ENCODE measurements at places on chromosomes 1 and 21. TPM values are rescaled to one million over a fixed set of nuclear protein-coding genes. Genes with fewer than 3 reads are reported as not detected.

Gene TBX19
- total RNA-seq = 2.7 TPM

Gene EFNA3
- 7.5 TPM for total RNA-seq

GRCh38 chr1:17606826-17607440, 67.4 kb downstream of the ARHGEF10L start:
- no peak overlapping the region for H3K27ac ChIP-seq
- H3K4me1 ChIP-seq = peaks cover 6% of the 10 kb centered on the region
- no peaks in the 10 kb centered on the region for H3K36me3 ChIP-seq
- H3K27me3 ChIP-seq = no peaks in the 10 kb centered on the region
- H3K4me3 ChIP-seq = no peak overlapping the region
- DNase-seq = peak; percentile 84

DNA sequence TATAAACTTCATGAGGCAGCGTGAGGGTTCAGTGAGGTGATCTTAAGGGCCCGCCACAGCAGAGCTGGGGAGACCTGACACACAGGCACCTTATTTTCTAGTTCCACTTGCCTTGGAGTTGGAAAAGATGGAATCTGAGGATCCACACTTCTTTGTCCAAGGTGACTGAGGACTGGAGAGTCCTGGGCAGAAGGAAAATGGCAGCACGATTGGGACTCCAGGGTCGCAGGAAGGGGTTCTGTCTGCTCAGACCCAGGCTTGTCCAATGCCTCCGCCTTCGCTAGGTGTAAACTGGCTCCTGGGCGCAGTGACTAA, 1.3 kb downstream of the GALE start:
- no peak overlapping the region for H3K4me3 ChIP-seq
- no peak for DNase-seq
- H3K4me1 ChIP-seq = peaks cover 22% of the 10 kb centered on the region
- no peaks in the 10 kb centered on the region for H3K27me3 ChIP-seq
- no peaks in the 10 kb centered on the region for H3K36me3 ChIP-seq

Gene WNT3A
- total RNA-seq = 0.08 TPM

Gene ADCY10
- 24.6 TPM for total RNA-seq

Gene ZMYND12
- 31.3 TPM for total RNA-seq

Gene CA14
- 0.25 TPM for total RNA-seq

DNA sequence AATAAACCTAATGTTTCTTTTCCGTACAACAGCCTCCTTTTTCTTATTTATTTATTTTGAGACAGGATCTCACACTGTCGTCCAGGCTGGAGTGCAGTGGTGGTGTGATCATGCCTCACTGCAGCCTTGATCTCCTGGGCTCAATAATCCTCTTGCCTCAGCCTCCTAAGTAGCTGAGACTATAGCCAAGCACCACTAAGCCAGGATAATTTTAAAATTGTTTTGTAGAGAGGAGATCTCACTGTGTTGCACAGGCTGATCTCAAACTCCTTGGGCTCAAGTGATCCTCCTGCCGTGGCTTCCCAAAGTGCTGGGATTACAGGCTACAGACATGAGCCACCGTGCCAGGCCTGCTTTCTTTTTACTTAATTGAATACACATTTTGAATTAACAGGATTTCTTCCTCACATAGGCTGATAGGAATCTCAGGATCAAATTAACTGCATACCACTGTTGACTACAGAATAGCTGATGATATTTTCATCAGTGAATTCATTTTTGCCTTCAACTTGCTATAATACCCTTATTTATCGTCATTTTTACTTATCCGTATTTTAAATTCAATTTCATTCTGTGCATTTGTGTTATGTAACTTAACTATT, 2010.5 kb downstream of the NCAM2 start:
- no peak overlapping the region for H3K4me3 ChIP-seq
- no peaks in the 10 kb centered on the region for H3K36me3 ChIP-seq
- H3K27me3 ChIP-seq = no peaks in the 10 kb centered on the region
- no peak overlapping the region for H3K27ac ChIP-seq
- H3K4me1 ChIP-seq = no peaks in the 10 kb centered on the region

Gene EXTL1
- 2.8 TPM for total RNA-seq

Gene NCAM2
- 26.1 TPM for total RNA-seq

DNA sequence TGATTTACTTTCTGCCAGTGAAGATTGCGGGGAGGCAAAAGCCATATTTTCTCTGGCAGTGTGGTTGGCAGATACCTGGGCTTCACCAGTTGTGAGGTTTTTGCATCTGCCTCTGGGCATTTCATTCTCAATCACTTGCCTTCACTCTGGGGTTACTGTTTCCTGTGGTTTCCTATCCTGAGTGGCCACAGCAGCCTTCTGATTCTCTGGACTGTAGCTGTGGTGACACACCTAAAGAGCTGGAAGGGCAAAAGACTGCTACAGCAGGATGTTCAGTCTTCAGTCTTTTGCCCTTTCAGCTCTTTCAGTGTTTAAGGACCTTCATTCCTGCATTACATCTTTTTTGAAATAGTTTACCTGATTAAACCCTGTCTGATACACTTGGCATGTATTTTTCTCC, 50.5 kb upstream of the GPR52 start:
- H3K27ac ChIP-seq = no peak overlapping the region
- H3K36me3 ChIP-seq = no peaks in the 10 kb centered on the region
- no peaks in the 10 kb centered on the region for H3K27me3 ChIP-seq
- no peaks in the 10 kb centered on the region for H3K4me1 ChIP-seq
- no peak for DNase-seq

- H3K27ac ChIP-seq = no peak overlapping the region
- no peaks in the 10 kb centered on the region for H3K27me3 ChIP-seq
- no peaks in the 10 kb centered on the region for H3K36me3 ChIP-seq
- no peaks in the 10 kb centered on the region for H3K4me1 ChIP-seq
- no peak overlapping the region for H3K4me3 ChIP-seq
- DNase-seq = peak; percentile 43
Measured at GRCh38 chr21:43609501-43610340, 49.6 kb downstream of the HSF2BP start.

Gene C1orf141
- total RNA-seq = 9.5 TPM

Gene KPRP
- total RNA-seq = not detected

GRCh38 chr21:32484706-32485380, 72.3 kb downstream of the EVA1C start:
- peaks cover 6% of the 10 kb centered on the region for H3K4me1 ChIP-seq
- no peak overlapping the region for H3K27ac ChIP-seq
- H3K4me3 ChIP-seq = no peak overlapping the region
- no peaks in the 10 kb centered on the region for H3K27me3 ChIP-seq

- no peaks in the 10 kb centered on the region for H3K27me3 ChIP-seq
- no peaks in the 10 kb centered on the region for H3K36me3 ChIP-seq
- H3K4me1 ChIP-seq = peaks cover 2% of the 10 kb centered on the region
- H3K4me3 ChIP-seq = no peak overlapping the region
Measured at GRCh38 chr1:246641394-246641793, 75.1 kb downstream of the CNST start.

- H3K36me3 ChIP-seq = no peaks in the 10 kb centered on the region
- peak; percentile 78 for DNase-seq
- peaks cover 16% of the 10 kb centered on the region for H3K4me1 ChIP-seq
- H3K27ac ChIP-seq = peak overlapping the region; percentile 97
Measured at GRCh38 chr1:92960395-92961130, 699 bp downstream of the DIPK1A start.

Gene GNPAT
- total RNA-seq = 35.0 TPM

DNA sequence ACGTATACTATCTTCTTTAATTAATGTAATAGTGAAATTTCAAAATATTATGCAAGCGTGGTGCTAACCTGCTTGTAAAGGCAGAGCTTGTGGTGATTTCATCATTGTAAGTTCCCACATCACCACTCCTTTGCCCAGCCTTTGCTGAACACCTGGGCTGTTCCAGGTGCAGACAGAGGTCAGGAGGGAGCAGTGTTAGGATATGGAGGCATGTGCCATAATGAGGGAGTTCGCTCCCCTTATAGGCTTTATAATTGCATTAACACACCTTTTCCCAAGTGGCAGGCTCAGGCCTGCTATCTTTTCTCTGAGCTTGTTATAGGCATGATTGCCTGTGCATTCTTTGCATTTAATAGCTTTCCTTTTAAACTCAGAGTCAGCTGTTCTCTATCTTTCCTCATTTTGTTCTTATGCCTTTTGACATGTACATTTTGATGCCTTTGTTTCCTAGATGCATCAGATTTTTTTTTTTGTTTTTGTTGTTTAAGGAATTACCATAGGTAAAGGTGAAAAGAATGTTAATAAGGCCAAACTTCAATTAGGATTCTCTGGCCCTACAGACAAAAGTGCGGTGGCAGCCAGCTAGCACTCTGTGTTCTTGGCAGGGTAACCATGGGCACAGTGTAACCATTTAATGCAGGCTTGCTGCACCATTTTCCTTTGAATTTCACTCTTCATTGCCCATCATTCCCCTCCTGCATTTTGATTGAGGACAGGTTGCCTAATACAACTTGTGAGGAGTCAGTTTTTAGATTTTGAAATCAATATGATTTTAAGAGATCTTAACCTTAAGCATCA, 12.6 kb downstream of the NPL start:
- H3K27me3 ChIP-seq = no peaks in the 10 kb centered on the region
- no peaks in the 10 kb centered on the region for H3K4me1 ChIP-seq
- H3K27ac ChIP-seq = no peak overlapping the region
- DNase-seq = no peak
- no peaks in the 10 kb centered on the region for H3K36me3 ChIP-seq

- no peaks in the 10 kb centered on the region for H3K4me1 ChIP-seq
- no peaks in the 10 kb centered on the region for H3K36me3 ChIP-seq
- no peak overlapping the region for H3K4me3 ChIP-seq
- no peaks in the 10 kb centered on the region for H3K27me3 ChIP-seq
- no peak for DNase-seq
Measured at GRCh38 chr1:96538883-96539282, 182.7 kb upstream of the PTBP2 start.

- H3K4me1 ChIP-seq = no peaks in the 10 kb centered on the region
- H3K36me3 ChIP-seq = no peaks in the 10 kb centered on the region
- no peak overlapping the region for H3K27ac ChIP-seq
- H3K4me3 ChIP-seq = no peak overlapping the region
Measured at GRCh38 chr1:230495891-230496385, 69.8 kb upstream of the PGBD5 start.

DNA sequence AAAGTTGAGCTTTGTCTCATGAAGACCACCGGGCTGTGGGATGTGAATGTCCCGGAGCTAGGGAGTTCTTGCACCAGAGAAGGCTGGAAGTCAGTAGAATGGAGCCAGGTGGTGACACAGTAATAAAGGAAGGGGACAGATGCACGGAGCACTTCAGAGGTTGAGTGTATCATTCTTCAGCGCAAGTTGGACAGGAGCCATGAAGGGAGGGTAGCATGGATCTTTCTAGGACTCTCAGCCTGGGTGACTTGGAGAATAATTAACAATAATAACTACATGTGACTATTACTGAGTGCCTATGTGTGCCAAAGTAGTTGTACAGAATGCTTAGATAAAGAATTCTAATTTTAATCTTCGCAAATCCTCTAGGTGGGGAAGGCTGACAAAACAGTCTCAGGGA, 258.7 kb upstream of the AJAP1 start:
- no peaks in the 10 kb centered on the region for H3K27me3 ChIP-seq
- H3K27ac ChIP-seq = no peak overlapping the region
- H3K4me3 ChIP-seq = no peak overlapping the region
- no peaks in the 10 kb centered on the region for H3K4me1 ChIP-seq
- no peaks in the 10 kb centered on the region for H3K36me3 ChIP-seq
- no peak for DNase-seq

- DNase-seq = no peak
- H3K4me1 ChIP-seq = no peaks in the 10 kb centered on the region
- no peak overlapping the region for H3K4me3 ChIP-seq
- no peaks in the 10 kb centered on the region for H3K27me3 ChIP-seq
- H3K36me3 ChIP-seq = no peaks in the 10 kb centered on the region
- H3K27ac ChIP-seq = no peak overlapping the region
Measured at GRCh38 chr21:28325618-28326017, 667.1 kb downstream of the LTN1 start.

- no peak for DNase-seq
- H3K27ac ChIP-seq = no peak overlapping the region
- H3K4me1 ChIP-seq = peaks cover 10% of the 10 kb centered on the region
- H3K27me3 ChIP-seq = no peaks in the 10 kb centered on the region
Measured at GRCh38 chr1:204548265-204548664, 32.1 kb downstream of the MDM4 start.

- DNase-seq = no peak
- H3K27ac ChIP-seq = no peak overlapping the region
- no peaks in the 10 kb centered on the region for H3K4me1 ChIP-seq
Measured at GRCh38 chr1:185835191-185835590, 101.0 kb downstream of the HMCN1 start.

Gene TMPRSS15
- 0.68 TPM for total RNA-seq

DNA sequence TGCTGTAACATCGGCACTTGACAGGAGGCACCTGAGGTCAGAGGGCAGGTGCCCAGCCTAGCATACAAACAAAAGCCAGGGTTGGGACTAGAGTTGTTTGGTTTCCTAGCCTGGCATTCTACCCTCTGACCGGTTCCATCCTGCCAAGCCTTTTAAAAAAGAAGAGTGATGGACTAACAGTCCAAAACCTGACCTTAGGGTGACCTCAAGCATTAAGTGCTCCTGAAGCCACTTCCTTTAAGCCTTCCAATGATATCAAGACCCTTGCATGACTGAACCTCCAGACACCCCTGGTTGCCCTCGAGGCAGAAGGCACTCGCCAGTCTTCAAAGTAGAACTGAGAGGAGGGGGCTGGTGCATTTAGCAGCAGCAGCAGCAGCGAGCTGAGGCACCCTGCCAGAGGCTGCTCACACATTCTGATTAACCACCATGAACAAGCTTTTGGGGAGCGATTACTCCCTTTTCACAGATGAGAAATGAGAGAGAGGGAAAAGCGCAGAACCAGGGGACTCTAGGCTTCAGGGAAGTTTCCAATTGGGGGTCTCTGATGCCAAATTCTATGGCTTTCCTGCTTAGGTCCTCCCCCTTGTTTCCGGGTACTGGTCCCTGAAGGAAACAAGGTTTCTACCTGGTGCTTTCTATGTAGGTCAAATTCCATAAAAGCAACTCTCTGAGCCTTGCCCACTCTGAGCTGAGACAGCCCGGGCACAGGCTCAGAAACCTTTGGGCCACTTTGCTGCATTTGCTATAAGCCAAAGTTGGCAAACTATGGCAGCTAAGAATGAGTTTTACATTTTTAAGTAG, 9.2 kb downstream of the SLC2A1 start:
- no peak for DNase-seq
- H3K36me3 ChIP-seq = no peaks in the 10 kb centered on the region
- H3K4me3 ChIP-seq = no peak overlapping the region
- peaks cover 39% of the 10 kb centered on the region for H3K4me1 ChIP-seq

GRCh38 chr1:955474-955873, 3.6 kb downstream of the NOC2L start:
- no peaks in the 10 kb centered on the region for H3K36me3 ChIP-seq
- H3K4me1 ChIP-seq = peaks cover 13% of the 10 kb centered on the region
- H3K27ac ChIP-seq = no peak overlapping the region
- H3K4me3 ChIP-seq = no peak overlapping the region

- H3K27me3 ChIP-seq = no peaks in the 10 kb centered on the region
- no peak for DNase-seq
- no peak overlapping the region for H3K27ac ChIP-seq
Measured at GRCh38 chr1:176931526-176931925, 233.0 kb downstream of the ASTN1 start.

- no peak overlapping the region for H3K4me3 ChIP-seq
- no peak overlapping the region for H3K27ac ChIP-seq
- H3K36me3 ChIP-seq = no peaks in the 10 kb centered on the region
- H3K27me3 ChIP-seq = no peaks in the 10 kb centered on the region
- DNase-seq = no peak
Measured at GRCh38 chr1:18536356-18536755, 55.6 kb downstream of the KLHDC7A start.

Gene PCBP3
- 58.3 TPM for total RNA-seq

Gene MEX3A
- total RNA-seq = 3.0 TPM

GRCh38 chr1:209162651-209163050, 420.9 kb upstream of the CAMK1G start:
- no peaks in the 10 kb centered on the region for H3K36me3 ChIP-seq
- no peak for DNase-seq

GRCh38 chr1:61316493-61316892, 234.1 kb downstream of the NFIA start:
- H3K36me3 ChIP-seq = no peaks in the 10 kb centered on the region
- no peak overlapping the region for H3K4me3 ChIP-seq
- no peaks in the 10 kb centered on the region for H3K4me1 ChIP-seq
- no peaks in the 10 kb centered on the region for H3K27me3 ChIP-seq
- no peak overlapping the region for H3K27ac ChIP-seq
